ENCODE measurements at places on chromosomes 4 and X.

GRCh38 chr4:181890911-181891310 lies 352.3 kb upstream of the TENM3 start:
- no peak for DNase-seq

- no peak for DNase-seq
Observed at GRCh38 chr4:130333241-130333759, 1237.3 kb downstream of the C4orf33 start.

GRCh38 chrX:22758807-22759481 lies 240.8 kb upstream of the DDX53 start:
- no peak for DNase-seq

DNA sequence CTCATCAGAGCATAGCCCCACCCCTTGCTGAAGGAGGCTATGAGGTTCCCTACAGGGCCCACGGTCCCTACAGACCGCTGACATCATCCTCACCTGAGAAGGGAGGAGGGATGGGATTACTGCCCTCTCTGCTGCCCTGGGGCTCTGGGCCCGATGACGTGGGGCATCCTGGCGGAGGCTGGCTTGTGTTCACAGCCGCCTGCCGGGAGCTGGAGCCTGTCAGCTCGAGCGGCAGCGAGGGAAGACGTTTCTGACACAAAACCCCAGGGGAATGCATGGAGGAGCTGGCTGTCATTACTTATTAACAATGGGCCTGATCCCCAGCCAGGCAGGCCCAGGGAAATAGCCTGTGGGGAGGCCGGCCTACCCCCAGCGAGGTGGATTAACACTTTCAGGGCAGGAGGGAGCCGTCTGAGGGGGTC lies 106.6 kb upstream of the ATP6AP2 start:
- peak; percentile 90 for DNase-seq
